ENCODE measurements at places on chromosomes 2 and 18.

GRCh38 chr2:66466433-66466832 is 31.5 kb downstream of the MEIS1 start:
- no peak for DNase-seq

DNA sequence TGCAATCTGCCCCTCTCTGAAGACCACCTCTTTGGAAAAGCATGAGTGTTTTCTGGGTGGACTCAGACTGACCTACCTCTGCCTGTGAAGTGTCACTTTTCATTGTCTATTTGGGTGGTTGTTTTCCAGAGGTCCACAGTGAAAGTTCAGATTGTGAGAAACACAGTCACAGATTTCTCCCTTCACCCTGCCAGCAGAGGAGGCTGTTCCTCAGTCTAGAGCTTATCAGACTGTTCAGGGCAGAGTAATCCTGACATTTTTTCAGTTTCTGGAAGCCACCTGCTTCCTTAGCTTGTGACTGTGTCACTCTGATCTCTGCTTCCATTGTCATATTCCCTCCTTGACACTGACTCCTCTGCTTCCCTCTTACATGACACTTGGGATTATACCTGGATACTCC is 55.4 kb upstream of the RMP24 start:
- no peak for DNase-seq

DNA sequence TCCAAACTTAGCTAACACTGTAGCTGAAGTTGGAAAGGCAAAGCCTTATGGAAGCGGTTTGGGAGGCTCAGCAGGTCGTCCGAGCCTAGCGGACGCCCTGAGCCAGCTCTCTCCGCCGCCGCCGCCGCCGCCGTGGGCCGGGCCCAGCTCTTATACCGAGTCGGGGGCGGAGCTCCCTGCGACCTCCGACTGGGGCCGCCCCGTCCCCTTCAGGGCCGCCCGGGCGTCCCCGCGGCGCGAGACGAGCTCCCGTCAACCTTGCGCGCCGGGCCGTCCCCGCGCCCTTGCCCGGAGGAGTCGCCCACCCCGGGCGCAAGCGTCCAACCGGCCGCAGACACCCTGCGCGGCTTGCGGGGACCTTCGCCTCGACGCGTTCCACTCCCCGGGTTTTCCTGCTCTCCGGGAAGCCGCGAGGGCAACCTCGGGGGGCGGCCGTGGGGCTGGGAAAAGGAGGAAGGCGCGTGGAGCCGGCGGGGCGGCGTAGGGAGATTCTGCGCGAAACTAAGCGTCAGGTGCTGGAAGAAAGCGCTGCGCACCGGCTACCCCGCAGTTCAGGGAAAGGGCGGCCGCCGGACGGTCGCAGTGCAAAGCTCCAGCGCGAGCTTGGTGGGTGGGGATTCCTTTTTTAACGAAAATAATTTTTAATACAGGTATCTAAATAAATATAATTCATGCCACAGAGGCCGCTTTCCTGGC is at the start of gene SLC40A1:
TSS of gene SLC40A1 (minus strand) at position 129 of the 696 bp plus-strand sequence. CDS start 326 bp downstream, outside the sequence.
- DNase-seq, result peak; percentile 45

DNA sequence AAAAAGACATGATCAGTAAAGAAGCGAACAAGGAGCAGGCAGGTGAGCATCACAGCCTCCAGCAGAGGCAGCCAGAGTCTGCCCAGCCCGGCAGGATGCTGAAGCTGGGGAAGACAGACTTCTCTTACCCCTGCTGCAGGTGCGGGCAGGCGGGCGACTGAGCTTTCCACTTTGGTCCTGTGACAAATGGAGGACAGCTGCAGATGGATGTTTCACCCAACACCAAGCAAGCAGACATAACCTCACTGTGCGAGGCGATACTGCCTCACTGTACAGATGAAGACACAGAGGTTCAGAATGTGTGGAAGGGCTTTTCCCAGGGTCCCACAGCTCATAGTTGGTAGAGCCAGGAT is 251.0 kb downstream of the AFF3 start:
- no peak for DNase-seq

DNA sequence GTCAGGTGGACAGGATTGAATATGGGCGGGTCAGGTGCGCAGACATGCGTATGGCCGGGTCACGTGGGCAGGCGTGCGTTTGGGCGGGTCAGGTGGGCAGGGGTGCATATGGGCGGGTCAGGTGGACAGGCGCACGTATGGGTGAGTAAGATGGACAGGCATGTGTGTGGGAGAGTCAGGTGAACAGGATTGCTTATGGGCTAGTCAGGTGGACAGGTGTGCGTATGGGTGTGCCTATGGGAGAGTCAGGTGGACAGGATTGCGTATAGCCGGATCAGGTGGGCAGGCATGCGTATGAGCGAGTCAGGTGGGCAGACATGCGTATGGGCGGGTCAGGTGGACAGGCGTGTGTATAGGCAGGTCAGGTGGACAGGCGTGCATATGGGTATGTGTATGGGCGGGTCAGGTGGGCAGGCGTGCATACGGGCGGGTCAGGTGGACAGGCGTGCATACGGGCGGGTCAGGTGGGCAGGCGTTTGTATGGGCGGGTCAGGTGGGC is 30.3 kb upstream of the KLF11 start:
- no peak for DNase-seq

- no peak for DNase-seq
These were observed 36.9 kb downstream of the TRAK2 start for GRCh38 chr2:201414099-201415023.

GRCh38 chr2:4499316-4500030 is 796.1 kb downstream of the DCDC2C start:
- no peak for DNase-seq

- DNase-seq, result no peak
These were observed 258.4 kb downstream of the MEIS1 start for GRCh38 chr2:66693076-66693965.

GRCh38 chr2:102478686-102479470 is 5.9 kb downstream of the SLC9A4 start:
- no peak for DNase-seq

GRCh38 chr2:120237491-120237902 is 14.3 kb upstream of the TMEM185B start:
- DNase-seq, result no peak

DNA sequence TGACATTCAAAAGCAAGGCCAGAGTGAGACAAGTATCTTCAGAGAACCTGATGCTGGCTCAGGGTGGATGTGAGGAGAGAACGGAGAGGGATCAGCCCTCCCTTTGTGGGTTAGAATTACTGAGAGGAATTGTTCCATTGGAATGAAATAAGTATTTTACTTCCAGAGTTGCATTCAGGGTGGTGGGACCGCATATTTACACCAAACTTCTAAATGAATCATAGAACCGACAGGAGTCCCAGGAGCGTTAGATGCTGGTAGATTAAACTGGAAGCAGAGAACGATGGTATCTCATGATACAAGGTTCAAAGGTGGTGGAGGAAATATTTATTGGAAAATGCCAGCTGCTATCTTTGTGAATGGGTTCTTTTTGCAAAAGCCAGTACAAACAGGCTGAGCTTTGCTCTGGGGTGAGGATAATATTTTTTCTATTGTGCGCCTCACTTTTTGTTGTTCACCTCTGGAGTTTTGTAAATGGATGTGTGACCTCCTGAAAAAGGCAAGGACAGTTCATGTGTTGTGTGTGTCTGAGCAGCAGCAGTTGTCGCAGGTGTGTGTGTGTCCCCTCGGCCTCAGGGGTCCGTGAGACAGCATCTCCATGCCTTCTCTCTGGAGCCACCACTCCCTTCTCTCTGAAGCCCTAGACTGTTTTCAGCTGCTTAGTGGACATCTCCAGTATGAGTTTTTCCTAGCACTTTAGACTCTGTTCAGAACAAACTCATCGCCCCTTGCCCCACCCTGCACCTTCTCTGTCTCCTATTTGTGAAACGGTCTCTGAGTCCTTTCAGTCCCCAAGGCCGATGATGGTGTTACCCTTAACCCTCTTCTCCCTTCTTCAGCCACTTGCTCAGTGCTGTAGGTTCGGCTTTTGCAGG is 17.8 kb downstream of the MTCL1 start:
- DNase-seq, result no peak

DNA sequence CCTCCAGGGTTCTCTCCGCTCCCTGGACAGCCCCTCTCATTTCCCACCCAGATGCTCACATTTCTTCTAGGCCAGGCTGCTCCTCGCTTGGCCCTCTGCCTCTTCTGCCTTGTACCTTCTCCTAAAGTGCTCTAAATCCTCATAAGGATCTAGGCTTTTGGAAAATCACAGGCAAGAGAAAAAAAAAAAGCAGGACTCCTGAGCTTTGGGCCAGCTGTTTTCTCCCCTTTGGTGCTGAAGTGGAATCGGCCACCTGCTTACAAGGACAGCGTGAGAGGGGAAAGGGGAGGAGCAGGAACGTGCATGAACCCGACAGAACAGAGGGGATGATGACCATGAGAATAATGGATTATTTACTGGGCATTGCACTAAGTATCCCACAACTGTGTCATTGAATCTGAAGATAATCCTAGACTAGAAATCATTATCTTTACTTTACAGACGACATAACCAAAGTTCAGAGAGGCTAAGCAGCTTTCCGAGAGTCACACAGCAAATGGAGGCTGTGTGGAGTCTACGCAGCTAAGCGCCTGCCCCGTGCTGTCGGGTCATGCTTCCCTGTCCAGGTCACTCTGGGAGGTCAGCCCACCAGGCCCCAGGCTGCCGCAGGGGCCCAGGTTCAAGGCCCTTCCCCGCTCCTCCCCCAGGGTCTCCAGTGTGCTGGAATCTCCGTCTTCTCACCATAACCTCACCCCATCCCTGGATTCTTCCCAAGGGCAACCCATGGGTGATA is 141.9 kb downstream of the PXDN start:
- no peak for DNase-seq

GRCh38 chr18:10822456-10822855 is 296.6 kb downstream of the NAPG start:
- DNase-seq, result no peak

DNA sequence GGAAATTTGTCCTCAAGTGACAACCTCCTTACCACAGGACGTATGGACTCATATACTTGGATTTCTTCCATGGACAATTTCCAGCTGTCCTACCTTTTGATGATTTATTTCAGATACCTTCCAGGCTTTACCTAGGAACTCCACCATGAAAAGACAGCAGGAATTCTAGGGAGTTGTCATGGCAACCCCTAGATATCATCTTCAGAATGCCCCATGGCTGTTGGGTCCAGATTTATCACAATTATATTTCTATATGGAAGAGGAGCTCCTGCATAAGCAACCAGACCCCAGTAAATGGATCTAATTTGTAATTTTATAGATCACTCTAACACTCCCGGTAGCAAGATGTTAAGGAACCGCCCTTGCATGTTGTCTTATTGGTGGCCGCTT is 102.3 kb upstream of the ZNF521 start:
- DNase-seq, result no peak

DNA sequence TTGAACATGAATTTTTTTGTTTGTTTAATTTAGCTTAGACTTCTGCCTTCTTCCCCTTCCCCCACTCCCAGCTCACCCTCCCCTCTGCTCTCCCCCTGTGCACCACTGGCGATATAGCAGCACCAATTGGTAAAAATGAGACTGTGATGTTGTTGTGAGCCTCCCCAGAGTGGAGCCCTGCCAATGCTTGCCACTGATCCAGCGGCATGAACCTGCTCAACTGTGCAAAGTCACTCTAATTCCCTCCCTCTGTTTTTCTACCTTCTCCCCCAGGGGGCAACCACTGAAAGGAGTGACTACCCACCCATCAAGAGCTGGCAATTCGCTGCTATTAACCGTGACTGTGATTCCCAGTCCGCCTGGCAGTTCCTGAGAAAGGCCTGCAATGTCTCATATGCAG is 30.2 kb downstream of the KLHL14 start:
- no peak for DNase-seq

GRCh38 chr2:133045787-133046186 is 375.8 kb upstream of the LYPD1 start:
- DNase-seq, result no peak

DNA sequence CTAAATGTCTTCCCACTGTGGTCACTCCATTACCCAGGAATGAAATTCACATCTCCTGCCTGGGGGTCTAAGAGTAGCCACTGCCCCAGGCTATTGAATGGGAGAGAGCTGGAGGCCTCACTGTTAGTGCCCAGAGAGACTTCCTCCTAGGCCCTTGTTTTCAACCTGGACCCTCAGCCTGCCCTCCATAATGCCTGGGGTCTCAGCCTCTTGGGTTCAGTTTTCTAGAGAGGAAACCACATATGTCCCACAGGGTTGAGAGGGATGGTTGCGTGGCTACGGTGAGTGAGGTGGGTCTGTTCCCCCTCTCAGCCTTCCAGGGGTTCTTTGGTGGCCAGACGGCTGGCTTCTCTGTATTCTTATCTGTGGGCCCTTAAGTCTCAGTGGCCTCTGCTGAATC is 43.4 kb downstream of the SPATS2L start:
- DNase-seq, result no peak

GRCh38 chr18:811892-812375 is at the start of gene YES1:
TSS of gene YES1 (minus strand) at chr18:812242. CDS start at chr18:756827, 55,415 bp downstream.
- no peak for DNase-seq

DNA sequence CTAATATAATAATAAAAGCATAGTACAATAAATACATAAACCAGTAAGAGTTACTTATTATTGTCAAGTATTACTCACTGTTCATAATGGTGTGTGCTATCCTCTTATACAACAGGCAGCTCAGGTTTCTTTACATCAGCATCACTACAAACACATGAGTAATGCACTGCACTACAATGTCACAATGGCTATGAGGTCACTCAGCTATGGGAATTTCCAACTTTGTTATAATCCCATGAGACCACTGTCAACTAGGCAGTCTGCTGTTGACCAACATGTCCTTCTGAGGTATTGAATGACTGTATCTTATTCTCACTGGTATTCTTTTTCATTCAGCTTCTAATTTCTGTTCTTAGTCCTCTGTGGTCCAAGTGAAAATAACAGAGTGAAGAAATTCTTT is 250.4 kb upstream of the DSEL start:
- DNase-seq, result no peak

- DNase-seq, result no peak
These were observed 420.9 kb upstream of the KCNH7 start for GRCh38 chr2:163259489-163259888.

DNA sequence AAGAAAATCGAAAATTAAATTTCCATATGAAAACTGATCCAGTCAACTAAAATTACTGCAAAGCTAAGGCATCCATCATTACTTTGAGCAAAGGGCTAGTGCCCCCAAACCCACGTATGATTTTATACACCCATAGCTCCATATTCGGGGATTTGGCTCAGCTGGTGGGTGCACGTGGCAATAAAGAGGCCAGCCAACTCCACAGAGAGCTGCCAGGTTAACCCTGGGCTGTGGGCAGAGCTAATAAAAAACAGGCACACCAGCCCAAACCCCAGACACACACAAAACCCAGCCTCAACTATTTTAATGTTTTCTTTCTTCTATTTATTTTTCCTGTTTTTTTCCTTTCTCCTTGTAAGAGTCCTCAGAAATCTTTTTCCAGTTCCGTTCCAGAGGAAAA is 151.3 kb upstream of the SOX11 start:
- no peak for DNase-seq

DNA sequence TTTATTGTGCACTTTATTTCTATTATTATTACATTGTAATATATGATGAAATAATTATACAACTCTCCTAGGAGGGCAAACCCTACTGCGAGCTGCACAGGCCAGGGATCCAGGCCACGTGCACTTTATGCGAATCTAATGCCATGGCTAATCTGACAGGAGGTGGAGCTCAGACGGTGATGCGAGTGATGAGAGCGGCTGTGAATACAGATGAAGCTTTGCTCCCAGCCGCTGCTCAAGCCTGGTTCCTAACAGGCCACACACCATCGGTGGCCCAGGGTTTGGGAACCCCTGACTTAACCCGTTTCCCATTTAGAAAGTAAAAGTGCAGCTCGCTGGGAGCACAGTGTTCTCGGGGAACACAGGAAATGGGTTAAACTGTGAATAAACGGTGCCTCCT is 40.8 kb upstream of the RAB6D start:
- no peak for DNase-seq

GRCh38 chr2:73920577-73921545 is 5.8 kb upstream of the DGUOK start:
- no peak for DNase-seq

All from cortex of kidney (tissue), 1 donor.